ENCODE measurements at places on chromosomes 12 and 14.

DNA sequence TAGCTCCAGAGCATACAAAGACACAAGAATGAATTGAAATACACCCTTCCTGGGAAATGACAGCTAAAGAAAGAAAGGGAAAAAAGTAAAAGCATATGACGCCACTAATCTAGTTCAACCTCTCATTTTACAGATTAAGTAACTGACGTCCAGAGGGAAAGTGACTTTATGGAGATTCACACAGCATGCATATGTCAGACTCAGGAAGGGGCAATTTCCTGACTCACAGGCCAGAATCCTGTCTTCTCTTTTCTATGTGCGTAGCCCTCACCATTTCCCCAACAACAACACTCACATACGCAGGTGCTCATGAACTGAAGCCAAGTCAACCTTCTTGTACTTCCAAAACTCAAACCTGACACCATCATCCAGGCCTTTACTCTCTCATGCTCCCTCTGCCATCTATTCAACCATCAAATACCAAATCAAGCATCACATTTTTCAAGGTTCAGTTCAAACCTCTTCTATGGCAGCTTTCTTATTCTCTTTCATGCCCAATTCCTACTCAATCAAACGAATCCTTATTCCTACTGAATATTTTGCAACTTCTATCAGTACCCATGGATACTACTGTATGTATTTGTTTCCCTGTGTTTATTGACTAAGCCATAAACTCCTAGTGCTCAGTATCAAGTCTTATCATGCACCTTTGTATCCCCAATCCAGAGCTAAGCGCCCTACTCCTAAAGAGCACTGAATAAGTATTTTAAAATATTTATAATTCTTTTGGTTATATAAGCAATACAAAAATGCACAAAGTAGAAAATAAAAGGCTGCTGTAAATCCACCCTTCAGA lies 52.8 kb downstream of the STXBP6 start:
- DNase-seq, result no peak

- no peak for DNase-seq
Observed at GRCh38 chr14:98754343-98755020, 517.5 kb downstream of the BCL11B start.

DNA sequence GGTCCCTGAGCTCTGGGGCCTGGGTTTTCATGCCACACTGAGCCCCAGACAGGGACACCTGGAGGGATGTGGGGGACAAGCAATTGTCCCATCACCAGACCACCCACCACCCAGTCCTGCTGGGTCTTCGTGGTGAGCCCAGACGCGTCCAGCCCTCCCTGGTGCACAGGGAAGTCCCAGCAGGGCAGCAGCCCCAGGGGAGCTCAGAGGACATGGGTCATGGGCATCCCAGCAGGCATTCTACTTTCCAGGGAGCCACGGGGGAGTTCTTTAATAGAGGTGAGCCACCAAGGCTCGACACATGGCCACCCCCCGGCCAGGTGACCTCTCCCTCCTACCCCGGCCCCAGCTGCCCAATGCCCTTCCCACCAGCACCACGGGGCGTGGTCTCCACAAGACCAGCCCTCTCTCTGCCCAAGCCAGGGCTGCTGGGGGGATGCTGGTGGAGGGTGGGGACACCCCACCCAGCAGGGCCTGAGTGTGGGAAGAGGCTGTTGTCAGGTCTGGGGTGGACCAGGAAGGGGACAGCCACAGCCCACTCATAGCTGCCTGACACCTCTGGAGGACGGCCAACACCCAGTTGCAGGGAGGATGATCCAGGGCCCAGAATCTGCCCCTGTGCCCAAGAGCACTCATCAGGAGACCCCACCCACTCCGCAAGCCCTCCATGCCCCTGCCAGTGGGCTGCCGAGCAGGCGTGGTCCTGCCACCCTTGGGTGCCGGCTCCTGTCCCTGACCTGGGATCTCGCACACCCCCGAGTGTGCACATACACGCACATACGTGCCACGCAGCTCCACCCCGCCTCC lies 14.1 kb downstream of the AKT1 start:
- DNase-seq, result peak; percentile 61

DNA sequence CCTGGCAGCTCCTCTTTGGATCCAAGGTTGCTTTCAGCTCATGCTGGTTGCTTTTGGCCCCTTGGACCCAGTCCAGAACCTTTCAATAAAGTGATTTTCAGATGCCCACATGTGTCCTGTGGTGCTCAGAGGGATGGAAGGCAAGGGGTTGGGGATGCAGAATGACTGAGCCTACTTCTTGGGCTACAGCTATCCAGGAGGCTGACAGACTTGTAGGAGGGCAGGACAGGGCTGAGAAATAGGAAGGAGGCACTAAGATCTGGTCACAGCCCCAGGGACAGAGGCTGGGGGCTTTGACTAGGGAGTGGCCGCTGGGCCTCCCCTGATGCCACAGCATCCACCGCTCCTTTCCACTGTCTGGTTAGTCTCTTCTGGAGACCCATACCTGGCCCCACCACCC lies 1.2 kb upstream of the HOXC11 start:
- no peak for DNase-seq

- DNase-seq, result no peak
Observed at GRCh38 chr14:76293923-76294322, 82.0 kb upstream of the ESRRB start.

DNA sequence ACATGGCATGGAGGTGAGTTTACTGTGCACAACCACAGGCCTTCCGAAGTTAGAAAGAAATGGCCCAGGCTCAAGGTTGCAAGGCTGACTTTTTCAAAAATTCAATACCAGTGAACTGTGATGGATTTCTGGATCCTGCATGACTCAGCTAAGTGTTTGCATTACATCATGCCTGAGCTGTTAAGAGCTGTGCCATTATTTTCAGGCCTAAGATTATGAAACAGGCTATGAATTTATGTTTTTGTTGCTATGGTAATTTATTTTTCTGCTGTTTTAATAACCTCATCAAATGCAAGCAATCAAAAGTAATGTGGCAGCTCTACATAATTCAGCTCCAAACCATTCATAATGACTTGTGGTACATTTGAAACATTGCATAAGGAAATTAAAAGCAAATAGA lies 457.7 kb upstream of the TMEM132C start:
- DNase-seq, result no peak

- no peak for DNase-seq
Observed at GRCh38 chr12:65595016-65595560, 229.2 kb upstream of the HMGA2 start.

GRCh38 chr14:77838831-77839511 lies 39.1 kb downstream of the ADCK1 start:
- no peak for DNase-seq

DNA sequence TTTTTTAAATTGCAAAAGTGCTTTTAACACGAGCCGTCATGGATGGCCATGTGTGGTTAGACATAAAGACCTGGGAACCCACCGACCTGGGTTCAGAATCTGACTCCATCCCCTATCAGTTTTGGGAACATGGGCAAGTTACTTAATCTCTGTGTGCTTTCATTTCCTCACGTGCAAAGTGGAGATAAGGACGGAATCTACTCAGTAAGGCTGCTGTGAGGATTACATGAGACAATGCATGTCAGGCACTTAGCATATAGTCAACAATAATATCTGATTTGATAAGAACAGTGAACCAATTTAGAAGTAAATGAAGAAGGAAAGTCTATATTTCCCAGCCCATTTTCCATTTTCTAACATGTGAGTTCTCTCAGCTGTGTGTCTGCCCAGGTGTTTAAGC lies 235.4 kb downstream of the SUDS3 start:
- no peak for DNase-seq

DNA sequence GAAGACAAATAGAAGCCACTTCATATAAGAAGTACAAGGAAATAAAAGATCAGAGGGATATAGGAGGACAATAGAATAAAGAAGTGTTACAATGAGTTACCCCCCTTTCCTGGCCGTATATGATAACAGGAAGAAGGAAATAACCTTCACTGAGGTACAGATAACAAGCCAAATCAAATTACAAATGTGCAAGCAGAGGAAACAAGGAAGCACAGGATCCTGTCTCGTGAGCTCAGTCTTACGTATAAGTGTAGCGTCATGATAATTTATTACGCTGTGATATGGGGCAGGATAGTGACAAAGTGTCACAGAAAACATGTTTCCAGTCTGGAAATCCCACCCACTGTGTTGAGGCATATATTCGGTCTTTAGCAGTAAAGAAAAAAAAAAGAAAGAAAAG lies 26.5 kb downstream of the CRACR2A start:
- no peak for DNase-seq

DNA sequence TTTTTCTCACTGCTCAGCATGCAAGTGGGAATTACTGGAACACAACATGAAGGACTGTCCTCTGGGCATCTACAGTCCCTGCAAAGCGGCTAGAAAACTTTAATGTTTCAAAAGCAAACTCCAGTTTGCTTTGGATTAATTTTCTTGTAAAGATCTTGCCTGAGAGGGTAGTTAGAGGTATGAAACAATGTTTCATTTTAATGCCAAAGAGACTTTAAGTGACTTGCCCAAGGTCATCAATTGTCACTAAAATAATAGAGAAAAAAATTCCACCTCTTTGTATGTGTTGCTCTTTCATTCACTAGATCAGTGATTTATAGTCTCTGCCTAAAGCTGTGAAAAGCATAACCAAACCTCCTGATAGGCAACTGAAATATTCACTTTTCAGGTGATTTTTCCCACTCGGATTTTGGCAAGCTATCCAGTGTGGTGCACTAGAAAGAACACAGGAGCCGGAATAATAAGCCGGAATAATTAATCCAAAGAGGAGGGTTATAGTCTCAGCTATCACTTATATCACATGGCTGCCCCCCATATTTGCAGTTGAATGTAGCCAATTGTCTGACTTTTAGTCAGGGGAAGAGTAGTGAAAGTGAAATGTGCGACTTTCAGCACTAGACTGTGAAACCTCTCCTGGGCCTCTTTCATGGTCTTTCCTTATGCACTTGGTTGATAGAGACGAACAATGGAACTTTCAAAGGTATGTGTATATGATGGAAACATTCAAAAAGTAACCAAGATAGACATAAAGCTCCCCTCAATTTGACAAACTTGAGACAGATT lies 107.7 kb downstream of the SLC6A15 start:
- no peak for DNase-seq

DNA sequence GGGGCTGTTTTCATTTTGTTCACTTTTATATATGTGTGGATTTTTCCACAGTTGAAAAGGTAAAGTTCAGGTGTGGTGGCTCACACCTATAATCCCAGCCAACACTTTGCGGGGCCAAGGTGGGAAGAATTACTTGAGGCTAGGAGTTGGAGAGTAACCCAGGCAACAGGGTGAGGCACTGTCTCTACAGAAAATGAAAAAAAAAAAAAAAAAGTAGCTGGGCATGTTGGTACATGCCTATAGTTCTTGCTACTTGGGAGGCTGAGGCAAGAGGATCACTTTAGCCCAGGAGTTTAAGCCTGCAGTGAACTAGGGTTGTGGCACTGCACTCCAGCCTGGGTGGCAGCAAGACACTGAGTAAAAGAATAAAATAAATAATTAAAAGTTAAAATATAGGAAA lies 326.5 kb downstream of the NAV3 start:
- no peak for DNase-seq

- no peak for DNase-seq
Observed at GRCh38 chr12:3366451-3367110, 124.4 kb upstream of the PRMT8 start.

DNA sequence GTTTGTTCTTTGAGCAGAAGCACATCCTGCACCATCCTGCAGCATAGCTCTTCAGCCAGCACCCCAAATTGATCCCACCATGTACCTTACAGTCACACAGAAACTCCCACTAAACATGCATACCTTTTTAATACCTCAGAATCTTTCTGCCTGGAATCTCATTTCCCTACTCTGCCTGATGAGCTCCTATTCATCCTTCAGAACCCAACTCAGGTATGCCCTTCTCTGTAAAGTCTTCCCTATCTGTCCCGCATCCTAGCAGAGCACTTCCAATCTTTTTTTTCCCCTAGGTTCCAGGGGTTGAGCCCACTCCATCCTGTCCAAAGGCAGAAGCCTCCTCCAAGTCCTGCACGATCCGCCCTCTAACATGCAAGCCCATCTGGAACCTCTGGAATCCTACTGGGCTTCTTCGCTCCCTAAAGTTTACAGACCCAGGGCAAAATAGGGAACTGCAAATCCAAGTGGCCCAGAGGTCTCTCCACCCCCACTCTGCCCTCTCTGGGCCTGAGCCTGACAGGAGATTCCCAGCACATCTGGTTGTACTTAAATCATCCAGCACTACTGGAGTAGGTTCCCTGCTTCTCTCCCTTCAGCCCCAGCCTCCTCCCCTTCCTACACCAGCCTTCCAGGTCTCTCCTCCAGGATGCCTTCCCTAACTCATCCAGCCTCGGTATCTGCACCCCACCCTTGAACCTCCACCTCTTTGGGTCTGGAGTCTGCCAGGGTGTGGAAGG lies 4.1 kb upstream of the FIGNL2 start:
- no peak for DNase-seq

DNA sequence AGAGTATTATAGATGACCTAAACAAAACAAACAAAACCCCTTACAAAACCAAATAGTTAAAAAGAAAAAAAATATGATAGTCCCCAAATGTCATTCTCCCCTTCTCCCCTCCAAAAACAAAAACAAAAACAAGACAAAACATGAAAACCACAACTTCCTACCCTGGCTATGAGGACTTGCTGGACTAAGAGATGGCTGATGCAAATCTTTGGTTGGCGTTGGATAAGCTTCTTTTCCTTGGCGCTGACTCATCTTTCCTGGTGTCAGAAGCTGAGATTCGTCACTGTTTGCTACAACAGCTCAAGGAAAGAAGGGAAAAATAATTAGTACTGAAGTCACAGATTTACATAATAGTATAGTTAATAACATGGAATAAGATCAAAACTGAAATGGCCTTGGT lies 102.5 kb upstream of the BBS10 start:
- no peak for DNase-seq

Data from right cardiac atrium (tissue), 5 donors.